Activated naive CD8-positive, alpha-beta T cell treated with anti-CD3 and anti-CD28 coated beads, Interleukin-2, amount 10 ng/mL, durations not matched to agents 7 days and 5 days (primary cell): ENCODE measurements at places on chromosomes 3 and 15. TPM values are rescaled to one million over a fixed set of nuclear protein-coding genes. Genes with fewer than 3 reads are reported as not detected.

DNA sequence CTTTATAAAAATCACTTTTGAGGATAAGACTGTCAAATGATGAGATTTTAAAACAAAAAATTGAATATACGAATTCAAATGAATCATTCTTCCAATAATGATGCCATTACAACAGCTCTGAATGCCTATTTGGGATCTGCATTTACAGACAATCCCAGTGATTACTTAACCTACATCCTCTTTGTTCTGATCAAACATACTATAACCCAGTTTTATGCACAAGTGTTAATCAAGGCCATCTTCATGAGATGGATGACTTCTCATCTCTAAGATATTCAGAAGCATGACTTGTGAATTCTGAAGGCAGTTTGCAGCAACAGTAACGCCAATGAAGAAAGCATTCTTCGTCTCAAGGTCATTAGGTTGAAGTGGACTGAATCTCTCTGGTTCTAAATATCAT is 90.3 kb upstream of the MEX3B start:
- H3K36me3 ChIP-seq = peaks cover 14% of the 10 kb centered on the region
- no peaks in the 10 kb centered on the region for H3K27me3 ChIP-seq
- no peak overlapping the region for H3K4me3 ChIP-seq
- no peak overlapping the region for H3K27ac ChIP-seq
- peaks cover 10% of the 10 kb centered on the region for H3K4me1 ChIP-seq

GRCh38 chr3:133799794-133800585 is 5.6 kb upstream of the SRPRB start:
- H3K27me3 ChIP-seq = peaks cover 27% of the 10 kb centered on the region
- H3K4me1 ChIP-seq = peaks cover under 1% of the 10 kb centered on the region
- no peaks in the 10 kb centered on the region for H3K36me3 ChIP-seq
- H3K4me3 ChIP-seq = no peak overlapping the region
- no peak overlapping the region for H3K27ac ChIP-seq

GRCh38 chr3:23856286-23856685 is 50.5 kb downstream of the UBE2E1 start:
- no peak overlapping the region for H3K27ac ChIP-seq
- peaks cover 31% of the 10 kb centered on the region for H3K4me1 ChIP-seq
- H3K4me3 ChIP-seq = no peak overlapping the region
- DNase-seq = no peak

Gene CPNE9
- 1.1 TPM for total RNA-seq

GRCh38 chr15:32642667-32643435 is 1.3 kb downstream of the SCG5 start:
- H3K27ac ChIP-seq = no peak overlapping the region
- peaks cover 4% of the 10 kb centered on the region for H3K4me1 ChIP-seq
- peaks cover 27% of the 10 kb centered on the region for H3K36me3 ChIP-seq
- no peak overlapping the region for H3K4me3 ChIP-seq
- no peaks in the 10 kb centered on the region for H3K27me3 ChIP-seq
